ENCODE measurements at places on chromosomes 7 and 10.
A peak's percentile ranks its signal among the peaks of the same experiment; 100 is the strongest.

DNA sequence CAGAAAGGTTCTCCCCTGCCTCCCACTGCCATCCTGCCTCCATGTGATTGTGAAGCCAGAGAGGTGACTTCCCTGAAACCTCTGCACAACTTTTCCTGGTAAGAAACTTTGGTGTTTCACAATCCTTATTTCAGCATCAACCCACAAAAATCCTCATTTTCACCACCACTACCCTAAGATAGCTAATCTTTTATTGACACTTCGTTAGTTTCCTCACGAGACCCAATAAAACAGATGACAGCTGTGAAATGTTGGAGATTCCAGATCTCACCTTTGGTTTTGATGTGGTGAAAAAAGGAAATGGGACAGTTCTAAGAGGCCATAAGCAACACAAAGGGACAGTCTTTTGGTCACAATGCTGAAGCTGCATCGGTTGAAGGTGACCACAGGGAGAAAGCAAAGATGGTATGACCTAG, 59.9 kb upstream of the TM9SF3 start:
- no peak for DNase-seq

- DNase-seq: peak; percentile 81
Measured at GRCh38 chr7:40232242-40232893, 97.6 kb downstream of the SUGCT start.

- no peak for DNase-seq
Measured at GRCh38 chr7:54846273-54846672, 87.3 kb upstream of the SEC61G start.

GRCh38 chr7:30308389-30308788, 24.0 kb downstream of the ZNRF2 start:
- no peak for DNase-seq

DNA sequence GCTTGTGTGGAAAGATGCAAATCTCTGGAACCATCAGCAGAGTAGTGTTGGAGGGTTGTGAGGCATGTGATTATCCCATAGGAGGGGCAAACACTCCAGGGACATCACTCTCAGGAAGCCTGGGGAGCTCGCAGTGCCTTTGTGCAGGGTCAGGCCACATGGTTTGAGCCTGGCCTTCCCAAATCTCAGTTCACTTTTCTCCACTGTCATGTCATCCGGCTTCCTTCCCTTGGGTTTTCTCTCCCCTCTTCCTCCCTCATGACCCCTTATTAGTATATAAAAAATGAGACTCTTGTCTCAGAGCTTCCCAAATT, 20.4 kb downstream of the TSPAN14 start:
- DNase-seq: no peak

DNA sequence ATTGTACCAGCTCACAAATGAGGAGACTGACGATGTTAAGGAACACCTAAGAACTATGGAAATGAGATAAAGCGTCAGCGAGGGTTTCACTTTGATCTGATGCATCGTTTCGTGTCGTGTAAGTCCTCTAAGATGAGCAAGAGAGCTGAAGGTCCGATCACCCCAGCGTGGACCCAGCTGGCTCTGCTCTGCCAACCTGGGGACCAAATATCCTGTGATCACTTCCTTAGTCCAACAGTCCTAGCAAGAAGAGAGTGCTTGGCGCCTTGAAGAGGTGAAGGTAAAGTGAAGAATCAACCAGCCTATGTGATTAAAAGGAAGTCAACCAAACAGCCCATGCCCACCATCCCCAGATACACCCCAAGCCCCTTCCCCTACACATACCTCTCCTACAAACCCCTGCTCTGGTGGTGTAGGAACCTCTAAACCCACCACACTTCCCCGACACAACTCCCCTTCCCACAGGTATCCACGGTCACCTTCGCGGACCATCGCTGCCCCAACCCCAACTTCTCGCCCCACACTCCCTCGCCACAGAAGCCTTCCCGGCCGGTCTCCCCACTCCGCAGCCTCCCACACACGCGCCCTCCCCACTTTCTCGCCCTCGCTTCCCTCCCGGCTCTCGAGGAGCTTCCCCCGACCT, 722 bp downstream of the UPF2 start:
- no peak for DNase-seq

DNA sequence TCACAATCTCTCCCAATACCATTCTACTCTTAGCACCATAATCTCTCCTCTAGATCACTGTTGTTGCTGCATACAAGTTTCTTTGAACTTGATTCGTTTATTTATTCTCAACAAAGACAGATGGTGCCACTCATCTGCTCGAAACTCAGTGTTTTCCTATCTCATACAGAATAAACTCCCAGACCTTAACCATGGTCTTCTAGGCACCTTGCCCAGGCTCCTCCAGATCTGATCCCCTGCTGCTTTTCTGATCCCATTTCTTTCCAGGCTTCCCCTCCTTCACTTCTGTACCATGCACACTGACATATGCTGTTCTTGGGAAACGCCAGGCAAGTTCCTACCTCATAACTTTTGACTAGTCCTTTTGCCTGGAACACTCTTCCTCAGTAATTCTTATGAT, 645.7 kb downstream of the DNAJB9 start:
- no peak for DNase-seq

DNA sequence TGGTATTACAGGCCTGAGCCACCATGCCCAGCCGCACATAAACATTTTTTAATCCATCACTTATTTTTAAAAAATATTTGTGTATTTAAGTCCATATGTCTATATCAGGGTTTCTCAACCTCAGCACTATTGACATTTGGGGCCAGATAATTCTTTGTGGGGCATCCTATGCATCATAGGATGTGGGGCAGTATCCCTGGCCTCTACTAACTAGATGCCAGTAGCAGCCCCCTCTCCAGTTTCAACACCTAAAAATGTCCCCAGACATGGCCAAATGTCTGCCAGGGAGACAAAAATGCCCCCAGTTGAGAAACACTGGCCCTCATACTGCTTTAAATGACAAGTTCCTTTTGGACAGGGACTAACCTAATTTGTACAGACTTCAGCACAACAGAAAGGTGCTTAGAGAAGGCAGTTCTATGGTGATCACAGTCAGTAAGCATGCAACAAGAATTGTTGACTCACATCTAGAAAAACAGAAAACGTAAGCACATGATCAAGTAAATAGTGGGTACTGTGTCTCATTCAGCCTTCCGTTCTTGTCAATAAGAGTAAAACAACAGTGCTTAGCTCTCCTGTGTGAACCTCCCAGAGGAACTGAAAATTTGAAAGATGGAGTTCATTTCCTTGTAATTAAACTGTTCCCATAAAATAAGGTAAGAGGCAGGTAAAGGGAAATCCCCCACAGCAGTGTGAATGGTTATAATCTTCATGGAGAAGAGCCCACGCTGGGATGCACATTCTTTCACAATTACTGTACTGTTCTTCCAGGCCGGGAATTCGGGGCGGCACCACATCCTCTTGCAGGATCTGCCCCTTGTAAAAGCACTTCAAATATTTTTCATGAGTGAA, 17.3 kb upstream of the ADRB1 start:
- no peak for DNase-seq

GRCh38 chr7:139676390-139676789, 101.4 kb downstream of the HIPK2 start:
- no peak for DNase-seq

- DNase-seq: no peak
Measured at GRCh38 chr10:122450353-122450990, 4.0 kb upstream of the ARMS2 start.
